ENCODE measurements at places on chromosomes 1 and 21.

GRCh38 chr1:194026422-194026821 is 840.0 kb upstream of the B3GALT2 start:
- no peak for DNase-seq

GRCh38 chr1:209455661-209456358 is 127.7 kb upstream of the CAMK1G start:
- no peak for DNase-seq

DNA sequence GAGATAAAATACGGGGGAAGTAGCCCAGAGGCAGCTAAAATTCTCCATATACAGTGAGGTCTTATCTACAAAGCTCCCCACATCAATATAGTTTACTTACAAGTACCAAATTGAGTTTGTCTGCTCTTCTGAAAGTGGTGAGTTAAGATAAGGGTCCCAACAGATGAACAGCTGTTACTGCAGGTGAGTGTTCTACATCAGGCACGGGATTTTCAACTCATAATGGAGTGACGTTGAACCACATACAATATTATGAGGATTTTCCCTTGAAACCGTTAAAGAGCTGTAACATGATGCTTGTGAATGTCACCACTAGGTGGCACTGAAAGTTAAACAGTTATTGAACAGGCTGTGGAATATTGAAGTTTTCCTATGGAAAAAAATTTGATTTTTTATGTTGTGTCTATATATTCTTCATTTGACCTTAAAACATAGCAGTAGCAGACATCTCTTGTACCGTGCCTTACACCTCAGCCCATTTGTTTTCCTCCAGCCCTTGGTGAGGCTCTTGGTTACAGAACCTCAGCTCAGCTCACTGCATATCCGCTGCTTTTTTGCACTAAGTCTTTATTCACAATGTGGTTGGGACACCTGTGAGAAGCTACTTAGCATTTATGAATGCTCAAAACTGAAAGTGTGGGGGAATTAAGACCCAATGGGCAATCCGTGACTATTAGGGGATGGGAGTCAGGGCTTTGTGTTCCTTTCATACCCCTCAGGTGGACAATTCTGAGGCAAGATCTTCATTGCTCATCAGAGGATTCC is 23.2 kb downstream of the CD1D start:
- DNase-seq = no peak

DNA sequence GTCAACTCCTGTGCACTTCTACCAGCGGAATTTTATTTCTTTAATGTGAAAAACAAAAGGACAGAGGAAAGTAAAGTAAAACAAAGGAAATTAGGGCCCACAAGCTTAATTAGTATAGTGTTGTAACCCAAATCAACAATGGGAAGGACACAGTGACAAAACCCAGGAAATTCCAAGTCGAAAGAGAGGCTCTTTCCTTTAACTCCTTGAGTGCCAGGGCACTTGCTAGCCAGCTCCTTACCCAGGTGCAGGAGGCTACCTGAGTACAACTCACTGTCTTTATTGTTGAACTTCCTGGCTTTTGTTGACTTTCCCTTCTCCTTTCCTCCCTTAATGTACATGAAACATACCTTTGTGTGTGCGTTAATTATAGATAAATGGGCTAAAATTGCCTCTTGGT is 55.0 kb downstream of the PEX14 start:
- DNase-seq = no peak

DNA sequence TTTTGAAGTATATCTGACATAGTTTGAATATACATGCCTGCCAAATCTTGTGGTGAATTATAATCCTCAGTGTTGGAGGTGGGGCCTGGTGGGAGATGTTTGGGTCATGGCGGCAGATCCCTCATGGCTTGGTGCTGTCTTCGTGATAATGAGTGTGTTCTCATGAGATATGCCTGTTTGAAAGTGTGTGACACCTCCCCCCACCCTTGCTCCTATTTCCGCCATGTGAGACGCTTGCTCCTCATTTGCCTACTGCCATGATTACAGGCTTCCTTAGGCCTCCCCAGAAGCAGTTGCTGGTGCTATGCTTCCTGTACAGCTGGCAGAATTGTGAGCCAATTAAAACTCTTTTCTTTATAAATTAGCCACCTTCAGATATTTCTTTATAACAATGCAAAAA is 436.6 kb upstream of the BEND5 start:
- no peak for DNase-seq

GRCh38 chr1:150162862-150163706 is 13.4 kb downstream of the PLEKHO1 start:
- DNase-seq = no peak

- DNase-seq = no peak
Observed at GRCh38 chr1:226132728-226133503, 53.6 kb downstream of the ACBD3 start.
